ENCODE measurements at places on chromosomes 12 and 14. TPM values are rescaled to one million over a fixed set of nuclear protein-coding genes. Genes with fewer than 3 reads are reported as not detected.

VRTN gene
- total RNA-seq, result not detected

GLS2 gene
- total RNA-seq, result 7.2 TPM

VPS33A gene
- total RNA-seq, result 19.1 TPM

KRT79 gene
- total RNA-seq, result 0.07 TPM

EML1 gene
- total RNA-seq, result 5.5 TPM

LPAR5 gene
- 5.1 TPM for total RNA-seq

SLC25A21 gene
- total RNA-seq, result 1.4 TPM

ARMH4 gene
- total RNA-seq, result 5.1 TPM

KRT77 gene
- not detected for total RNA-seq

TGM1 gene
- total RNA-seq, result 87.8 TPM

BEGAIN gene
- 0.21 TPM for total RNA-seq

TRHDE gene
- total RNA-seq, result under 0.01 TPM

SYCP3 gene
- total RNA-seq, result under 0.01 TPM

All from nasal cavity respiratory epithelium epithelial cell of viscerocranial mucosa (primary cell).